ENCODE measurements at places on chromosomes 3 and 15.

- no peak for DNase-seq
These were observed 8.3 kb upstream of the MAP1A start for GRCh38 chr15:43508991-43509659.

GRCh38 chr3:76352511-76353284 is 567.3 kb upstream of the ZNF717 start:
- no peak for DNase-seq

DNA sequence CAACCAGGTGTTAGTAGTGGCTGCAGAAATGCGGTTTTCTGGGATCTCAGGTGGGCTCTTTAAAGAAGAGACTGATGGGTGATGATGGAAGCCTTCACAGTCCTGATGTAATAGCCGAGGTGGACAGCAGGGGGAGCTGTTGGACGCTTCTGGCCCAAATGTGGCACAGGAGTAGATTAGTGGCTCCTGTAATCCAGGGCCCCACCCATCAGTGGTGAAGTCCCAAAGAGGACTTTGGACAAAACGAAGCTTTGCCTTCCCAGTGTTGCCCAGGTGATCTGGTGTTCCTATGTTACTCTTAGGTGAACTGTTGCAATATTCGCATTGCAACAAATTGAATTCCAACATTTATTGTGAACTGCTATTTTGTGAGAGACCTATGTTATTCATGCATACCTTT is 31.8 kb upstream of the MYZAP start:
- peak; percentile 47 for DNase-seq

DNA sequence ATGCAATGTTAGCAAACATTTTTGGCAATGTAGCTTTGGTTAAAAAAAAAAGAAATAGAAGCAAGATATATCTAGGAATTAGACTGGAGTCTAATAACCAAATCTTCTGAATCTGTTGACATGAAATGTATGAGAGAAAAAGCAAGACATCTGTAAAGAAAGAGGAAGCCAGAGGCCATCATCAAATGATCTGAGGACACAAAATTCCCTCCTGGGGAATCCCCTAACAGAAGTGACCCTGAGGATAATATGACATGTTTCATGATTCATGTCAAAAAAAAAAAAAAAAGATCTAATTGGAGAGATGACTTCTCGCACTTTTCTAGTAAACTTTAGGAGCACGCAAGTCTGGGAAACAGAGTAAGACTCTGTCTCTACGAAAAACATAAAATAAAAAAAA is 70.9 kb downstream of the IMPG2 start:
- no peak for DNase-seq

- no peak for DNase-seq
These were observed 313.7 kb downstream of the GAP43 start for GRCh38 chr3:115937054-115937453.

GRCh38 chr3:16809993-16810392 is 74.8 kb upstream of the PLCL2 start:
- no peak for DNase-seq

GRCh38 chr3:147191795-147192385 is 214.5 kb downstream of the ZIC4 start:
- no peak for DNase-seq

- DNase-seq = no peak
These were observed 223.2 kb upstream of the LMCD1 start for GRCh38 chr3:8278448-8278847.

DNA sequence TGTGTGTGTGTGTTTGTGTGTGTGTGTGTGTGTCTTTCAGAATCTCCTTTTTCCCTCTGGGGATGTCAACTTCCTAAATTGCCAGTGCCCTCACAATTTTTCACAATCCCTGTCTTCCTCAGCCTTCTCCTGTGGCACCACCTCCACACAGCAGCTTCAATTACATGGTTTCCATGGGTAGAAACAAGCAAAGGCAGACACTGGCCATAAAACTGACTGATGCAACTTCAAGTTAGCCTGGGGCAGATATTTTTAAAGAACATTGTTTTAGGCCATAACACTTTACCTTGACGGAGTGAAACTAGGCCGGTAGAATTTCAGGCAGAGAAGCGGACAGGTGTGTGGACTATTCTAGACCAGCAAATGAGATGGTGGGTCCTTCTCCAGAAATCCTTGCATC is 405.8 kb upstream of the SUCLG2 start:
- no peak for DNase-seq

DNA sequence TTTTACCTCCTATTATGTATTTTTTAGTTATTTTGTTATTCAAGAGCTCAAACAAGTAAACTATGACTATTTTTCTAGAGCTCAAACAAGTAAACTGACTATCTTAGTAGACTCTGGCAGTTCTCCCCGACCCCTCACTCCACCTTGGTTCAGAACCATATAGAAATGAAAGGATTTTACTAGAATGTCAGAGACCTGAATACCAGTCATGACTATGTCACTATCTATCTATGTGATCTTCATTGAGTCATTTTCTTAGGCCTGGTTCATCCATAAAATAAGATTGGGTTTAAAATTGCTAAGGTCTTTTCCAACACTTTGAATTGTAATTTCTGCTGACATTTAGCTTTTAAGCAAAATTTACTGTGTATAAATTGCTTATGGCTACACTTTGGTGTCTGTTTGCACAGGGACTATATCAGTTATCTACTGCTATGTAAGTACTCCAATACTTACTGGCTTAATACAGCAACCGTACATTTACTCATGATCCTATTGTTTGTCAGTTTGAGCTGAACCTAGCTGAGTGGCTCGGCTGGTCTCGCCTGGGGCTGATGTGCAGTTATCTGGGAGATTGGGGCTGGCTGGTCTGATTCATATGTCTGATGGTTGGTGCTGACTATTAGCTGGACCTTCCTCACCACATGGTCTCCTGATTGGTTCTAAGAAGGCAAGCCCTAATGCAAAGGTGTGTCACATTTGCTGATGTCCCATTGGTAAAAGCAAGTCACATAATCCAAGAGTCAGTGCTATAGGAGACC is 37.0 kb downstream of the RASA2 start:
- no peak for DNase-seq

DNA sequence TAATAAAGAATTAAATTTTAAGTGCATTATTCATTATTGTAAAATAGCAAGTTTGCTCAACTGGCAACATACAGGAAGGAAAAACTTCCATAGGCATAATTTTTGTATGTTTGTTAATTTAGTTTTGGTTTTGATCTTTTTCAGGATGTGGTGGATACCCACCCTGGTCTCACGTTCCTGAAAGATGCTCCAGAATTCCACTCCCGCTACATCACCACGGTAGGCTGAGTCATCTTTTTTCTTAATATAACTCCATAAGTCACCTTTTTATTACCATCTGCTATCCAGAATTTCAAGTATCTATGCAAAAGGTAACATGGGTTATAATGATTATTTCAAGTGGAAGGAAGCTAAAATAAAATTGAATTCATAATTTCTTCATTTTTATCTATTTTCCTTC is 104.8 kb downstream of the PPP2R3A start:
- DNase-seq = no peak

GRCh38 chr15:52783191-52783829 is 6.8 kb downstream of the ONECUT1 start:
- no peak for DNase-seq

All from T-helper 2 cell treated with Interferon-gamma antibody and Interleukin-4, amounts not matched to agents 5 μg/mL and 100 μg/mL, for 36 hours (primary cell).